ENCODE measurements at places on chromosomes 6 and 20.

GRCh38 chr6:125066964-125067363 is 86.6 kb upstream of the TPD52L1 start:
- H3K36me3 ChIP-seq, result peaks cover 5% of the 10 kb centered on the region
- no peak overlapping the region for H3K27ac ChIP-seq
- DNase-seq, result no peak
- H3K4me1 ChIP-seq, result no peaks in the 10 kb centered on the region

DNA sequence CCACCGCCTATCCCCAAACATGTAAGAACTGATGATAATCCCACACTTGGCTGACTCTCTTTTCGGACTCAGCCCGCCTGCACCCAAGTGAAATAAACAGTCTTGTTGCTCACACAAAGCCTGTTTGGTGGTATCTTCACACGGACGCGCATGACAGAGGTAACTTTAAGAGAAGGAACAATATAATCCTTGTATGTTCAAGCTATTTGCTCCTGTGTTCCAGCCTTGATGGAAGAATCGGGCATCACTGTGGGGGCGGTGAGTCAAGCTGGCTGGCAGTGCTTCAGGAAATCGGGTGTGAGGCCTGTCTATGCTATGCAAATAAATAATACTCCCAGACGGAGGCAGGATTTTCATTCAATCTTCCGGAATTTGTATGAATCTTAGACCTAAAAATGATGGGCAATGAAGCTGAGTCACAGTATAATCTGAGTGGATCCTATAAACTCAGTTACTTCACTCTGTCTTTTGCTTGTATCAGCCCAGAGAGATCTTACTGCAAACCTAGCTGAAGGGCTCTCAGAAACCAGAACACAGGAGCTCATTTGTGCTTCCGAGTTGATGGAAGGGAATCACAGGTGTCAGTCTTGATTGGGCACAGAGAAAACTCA is 45.2 kb upstream of the NT5E start:
- peak overlapping the region; percentile 71 for H3K27ac ChIP-seq
- H3K4me1 ChIP-seq, result peaks cover 26% of the 10 kb centered on the region
- no peaks in the 10 kb centered on the region for H3K36me3 ChIP-seq
- no peaks in the 10 kb centered on the region for H3K27me3 ChIP-seq
- DNase-seq, result peak; percentile 56

- H3K27ac ChIP-seq, result no peak overlapping the region
- DNase-seq, result no peak
- H3K27me3 ChIP-seq, result peaks cover 15% of the 10 kb centered on the region
- H3K4me3 ChIP-seq, result peak overlapping the region; percentile 20
- H3K4me1 ChIP-seq, result peaks cover 18% of the 10 kb centered on the region
These were observed 27.1 kb downstream of the ULBP1 start for GRCh38 chr6:149990661-149991471.

- no peaks in the 10 kb centered on the region for H3K36me3 ChIP-seq
- H3K27ac ChIP-seq, result no peak overlapping the region
- H3K27me3 ChIP-seq, result no peaks in the 10 kb centered on the region
- DNase-seq, result no peak
These were observed 173.9 kb downstream of the QKI start for GRCh38 chr6:163588220-163588919.

DNA sequence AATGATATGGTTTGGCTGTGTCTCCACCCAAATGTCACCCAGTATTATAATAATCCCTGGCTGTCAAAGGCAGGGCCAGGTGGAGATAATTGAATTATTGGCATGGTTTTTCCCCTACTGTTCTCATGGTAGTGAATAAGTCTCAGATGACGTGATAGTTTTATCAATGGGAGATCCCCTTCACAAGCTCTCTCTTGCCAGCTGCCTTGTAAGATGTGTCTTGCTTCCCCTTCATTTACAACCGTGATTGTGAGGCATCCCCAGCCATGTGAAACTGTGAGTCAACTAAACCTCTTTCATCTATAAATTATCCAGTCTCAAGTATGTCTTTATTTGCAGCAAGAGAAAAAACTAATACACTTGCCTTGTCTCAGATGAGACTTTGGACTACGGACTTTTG is 907.3 kb upstream of the MANEA start:
- H3K4me3 ChIP-seq, result no peak overlapping the region
- no peaks in the 10 kb centered on the region for H3K27me3 ChIP-seq
- no peak for DNase-seq
- no peaks in the 10 kb centered on the region for H3K36me3 ChIP-seq
- H3K4me1 ChIP-seq, result no peaks in the 10 kb centered on the region
- H3K27ac ChIP-seq, result no peak overlapping the region

- no peaks in the 10 kb centered on the region for H3K27me3 ChIP-seq
- H3K36me3 ChIP-seq, result no peaks in the 10 kb centered on the region
- H3K27ac ChIP-seq, result no peak overlapping the region
- no peak for DNase-seq
These were observed 132.0 kb upstream of the RUNX2 start for GRCh38 chr6:45196121-45196520.

DNA sequence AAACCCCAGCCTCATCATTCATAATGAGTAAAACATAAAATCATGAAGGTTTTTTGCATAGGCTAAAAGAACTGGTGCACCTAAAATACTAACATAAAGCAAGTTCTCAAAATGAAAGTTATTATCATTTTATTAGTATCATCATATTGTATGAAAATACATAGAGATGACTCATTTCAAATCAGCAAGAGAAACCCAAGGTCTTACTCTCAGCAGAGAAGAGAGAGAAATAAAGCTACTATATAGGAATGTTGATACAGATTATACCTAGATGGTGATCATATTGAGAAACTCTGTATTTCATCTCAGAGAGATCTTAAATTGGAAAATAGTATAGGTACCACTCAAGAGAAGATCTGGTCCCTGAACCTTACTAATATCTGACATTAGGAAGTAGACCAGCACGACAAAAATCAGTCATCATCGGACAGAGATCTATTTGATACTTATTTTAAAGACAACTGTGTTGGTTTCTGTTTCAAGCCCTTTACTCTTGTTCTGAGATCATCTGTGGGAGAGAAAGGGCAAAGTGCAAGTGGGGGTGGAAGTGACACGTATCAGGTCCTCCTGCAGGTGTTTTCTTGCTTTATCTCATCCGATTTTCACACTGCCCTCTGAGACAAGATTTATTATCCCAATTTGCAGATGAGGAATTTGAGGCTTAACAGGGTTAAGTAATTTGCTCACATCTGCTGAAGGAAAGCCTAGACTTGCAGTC is 532.3 kb downstream of the MAFB start:
- no peaks in the 10 kb centered on the region for H3K36me3 ChIP-seq
- H3K27me3 ChIP-seq, result no peaks in the 10 kb centered on the region
- H3K27ac ChIP-seq, result no peak overlapping the region
- no peak for DNase-seq
- no peak overlapping the region for H3K4me3 ChIP-seq

GRCh38 chr6:93165850-93166430 is 253.4 kb downstream of the EPHA7 start:
- H3K36me3 ChIP-seq, result no peaks in the 10 kb centered on the region
- no peak for DNase-seq

- no peak for DNase-seq
- H3K4me3 ChIP-seq, result no peak overlapping the region
- peaks cover 7% of the 10 kb centered on the region for H3K27me3 ChIP-seq
- H3K36me3 ChIP-seq, result no peaks in the 10 kb centered on the region
- no peak overlapping the region for H3K27ac ChIP-seq
These were observed 18.5 kb upstream of the KIAA0408 start for GRCh38 chr6:127477658-127478057.

Measured in stomach (tissue), 19 donors.